Right kidney (tissue), 9 donors: ENCODE measurements at places on chromosomes 4 and X.

DNA sequence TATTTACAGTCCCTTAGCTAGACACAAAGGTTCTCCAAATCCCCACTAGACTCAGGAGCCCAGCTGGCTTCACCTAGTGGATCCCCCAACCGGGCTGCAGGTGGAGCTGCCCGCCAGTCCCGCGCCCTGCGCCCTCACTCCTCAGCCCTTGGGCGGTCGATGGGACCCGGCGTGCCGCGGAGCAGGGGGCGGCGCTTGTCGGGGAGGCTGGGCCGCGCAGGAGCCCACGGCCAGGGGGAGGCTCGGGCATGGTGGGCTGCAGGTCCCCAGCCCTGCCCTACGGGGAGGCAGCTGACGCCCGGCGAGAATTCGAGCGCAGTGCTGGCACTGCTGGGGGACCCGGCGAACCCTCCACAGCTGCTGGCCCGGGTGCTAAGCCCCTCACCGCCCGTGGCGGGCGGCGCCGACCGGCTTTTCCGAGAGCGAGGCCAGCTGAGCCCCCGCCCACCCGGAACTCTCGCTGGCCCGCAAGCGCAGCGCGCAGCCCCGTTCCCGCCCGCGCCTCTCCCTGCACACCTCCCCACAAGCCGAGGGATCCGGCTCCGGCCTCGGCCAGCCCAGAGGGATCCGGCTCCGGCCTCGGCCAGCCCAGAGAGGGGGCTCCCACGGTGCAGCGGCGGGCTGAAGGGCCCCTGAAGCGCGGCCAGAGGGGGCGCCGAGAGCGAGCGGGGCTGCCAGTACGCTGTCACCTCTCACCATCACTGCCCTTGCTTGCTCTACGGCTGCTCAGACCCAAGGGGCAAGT, 39.4 kb downstream of the WFS1 start:
- DNase-seq: peak; percentile 85

GRCh38 chrX:11364835-11365234, 71.6 kb downstream of the AMELX start:
- DNase-seq: no peak

DNA sequence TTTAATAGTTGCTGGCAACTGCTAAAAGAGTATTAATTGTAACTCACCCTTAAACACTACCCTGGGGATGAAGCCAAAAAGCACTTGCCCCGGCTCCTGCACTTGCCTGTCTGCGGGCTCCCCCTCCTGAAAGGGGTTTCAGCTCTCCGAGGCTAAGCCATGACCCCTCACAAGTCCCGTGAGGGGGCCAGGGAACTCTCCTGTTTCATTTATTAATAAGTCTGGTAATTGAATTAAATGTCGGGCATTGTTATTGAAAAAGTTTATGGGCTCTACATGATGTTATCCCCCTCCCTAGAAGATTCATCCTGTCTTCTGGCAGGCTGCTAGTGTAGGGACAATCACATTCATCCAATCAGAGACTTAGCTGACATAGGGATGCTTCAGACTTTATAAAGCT, 23.3 kb downstream of the GSPT2 start:
- DNase-seq: no peak

DNA sequence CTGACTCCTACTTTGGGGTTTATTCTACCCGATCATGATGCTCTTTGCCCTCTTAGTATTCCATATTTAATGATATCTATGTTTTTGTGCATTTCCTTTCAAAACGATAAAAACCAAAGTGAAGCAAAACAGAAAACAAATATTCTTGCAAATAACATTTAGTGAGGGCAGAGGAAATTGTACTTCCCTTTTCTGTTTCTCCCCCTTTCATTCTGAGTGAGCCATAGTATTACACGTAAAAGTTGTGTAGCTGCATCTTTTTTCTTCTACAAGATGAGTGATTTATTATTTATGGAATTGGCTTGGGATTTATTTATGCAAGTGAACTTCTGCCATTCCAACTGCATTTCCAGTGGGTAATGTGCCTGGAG, 109.9 kb downstream of the AFF2 start:
- no peak for DNase-seq

- DNase-seq: no peak
Measured at GRCh38 chr4:153757407-153757806, 2.4 kb downstream of the RNF175 start.

- no peak for DNase-seq
Measured at GRCh38 chr4:72391281-72391680, 177.7 kb downstream of the ADAMTS3 start.

DNA sequence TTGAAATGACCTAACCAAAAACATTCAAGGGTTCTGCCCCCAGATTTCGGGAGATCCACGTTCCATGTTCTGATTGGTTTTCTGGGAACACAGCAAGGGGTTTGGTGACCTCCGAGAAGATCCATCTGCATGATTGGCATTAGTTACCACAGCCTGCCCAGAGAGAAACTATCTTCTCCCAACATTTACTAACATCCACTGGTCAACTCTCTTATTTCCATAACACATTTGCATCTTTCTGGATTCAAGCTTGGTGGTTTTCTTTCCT, 15.6 kb downstream of the SHOX start:
- DNase-seq: no peak

DNA sequence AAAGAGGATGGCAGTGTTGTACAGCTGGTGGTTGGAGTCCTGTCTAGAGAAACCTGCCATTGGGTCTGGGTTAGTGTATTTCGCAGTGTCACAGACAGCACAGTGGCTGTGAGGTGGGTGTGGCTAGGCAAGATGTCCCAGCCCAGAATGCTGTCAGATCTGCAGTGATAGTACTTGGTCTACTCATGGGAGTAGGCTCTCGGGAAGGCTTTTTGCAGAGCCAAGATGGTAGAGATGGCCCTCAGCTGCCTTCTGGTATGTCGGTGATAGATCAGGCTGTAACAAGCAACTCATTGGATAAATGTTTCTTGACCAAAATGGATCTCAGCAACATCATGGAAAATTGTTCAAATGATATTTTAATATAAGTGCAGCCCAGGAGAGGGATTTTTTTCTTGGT, 84.3 kb upstream of the WDR1 start:
- DNase-seq: no peak

- DNase-seq: no peak
Measured at GRCh38 chr4:151888367-151888866, 127.6 kb upstream of the GATB start.
